ENCODE measurements at places on chromosomes 4 and X. TPM values are rescaled to one million over a fixed set of nuclear protein-coding genes. Genes with fewer than 3 reads are reported as not detected.

DNA sequence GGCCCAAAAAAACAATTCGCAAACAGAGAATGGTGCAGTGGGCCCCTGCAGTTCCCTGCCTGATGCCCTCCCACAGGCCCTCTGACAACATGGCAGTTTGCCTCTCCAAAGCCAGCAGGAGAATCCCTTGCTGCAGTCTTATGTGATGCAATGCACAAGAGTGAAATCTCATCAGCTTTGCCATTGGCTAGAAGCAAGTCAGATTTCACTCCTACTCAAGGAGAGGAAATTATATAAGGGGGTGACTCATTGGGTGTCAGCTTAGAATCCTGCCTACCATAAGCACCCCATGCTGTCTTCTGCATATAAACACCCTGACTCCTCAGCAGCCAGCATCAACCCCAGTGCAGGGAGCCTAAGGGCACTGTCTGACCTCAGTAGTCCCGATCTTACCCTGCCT is 157.3 kb upstream of the LDB2 start:
- no peak for DNase-seq

- peak; percentile 44 for DNase-seq
Measured at GRCh38 chr4:82721819-82722423, 76.7 kb downstream of the SCD5 start.

- DNase-seq: no peak
Measured at GRCh38 chrX:136582624-136583023, 50.6 kb downstream of the VGLL1 start.

Gene TACC3
- 30.2 TPM for total RNA-seq

- no peak for DNase-seq
Measured at GRCh38 chr4:73730292-73730691, 10.1 kb upstream of the CXCL8 start.

GRCh38 chr4:8157496-8157895 is 1.1 kb downstream of the ABLIM2 start:
- peak; percentile 41 for DNase-seq

GRCh38 chrX:155218777-155219176 is 2.5 kb downstream of the VBP1 start:
- no peak for DNase-seq

Gene PNMA6A
- 0.26 TPM for total RNA-seq

Gene KLB
- total RNA-seq: 0.92 TPM

GRCh38 chr4:173398779-173399415 is at the start of gene SCRG1:
SCRG1 (minus strand) TSS chr4:173399116; CDS start chr4:173391414, 7,702 bp downstream.
- DNase-seq: no peak

GRCh38 chr4:160318567-160319220 is 1215.8 kb downstream of the RAPGEF2 start:
- no peak for DNase-seq

DNA sequence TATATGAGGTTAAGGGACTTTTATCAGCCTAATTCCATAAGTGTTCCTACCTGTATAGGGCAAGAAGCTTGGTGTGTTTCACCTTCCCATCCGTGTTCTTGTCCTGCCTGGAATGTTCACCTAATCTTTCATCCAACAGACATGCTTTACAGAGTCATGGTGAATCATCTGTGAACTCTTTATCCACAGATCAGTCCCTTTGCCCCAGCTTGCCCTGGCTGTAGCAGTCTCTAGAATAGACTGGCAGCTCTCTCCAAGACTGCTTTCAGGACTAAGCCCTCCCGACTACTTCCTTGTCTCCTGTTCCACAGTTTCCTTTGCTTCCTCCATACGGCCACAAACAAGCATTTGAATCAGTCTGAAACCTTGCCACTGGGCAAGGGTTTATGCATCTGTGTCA is 177.9 kb upstream of the IL15 start:
- DNase-seq: no peak

GRCh38 chr4:82432596-82432995 is 2.2 kb downstream of the ENOPH1 start:
- DNase-seq: no peak
